Choroid plexus epithelial cell (primary cell): ENCODE measurements at places on chromosomes 5 and 9.

DNA sequence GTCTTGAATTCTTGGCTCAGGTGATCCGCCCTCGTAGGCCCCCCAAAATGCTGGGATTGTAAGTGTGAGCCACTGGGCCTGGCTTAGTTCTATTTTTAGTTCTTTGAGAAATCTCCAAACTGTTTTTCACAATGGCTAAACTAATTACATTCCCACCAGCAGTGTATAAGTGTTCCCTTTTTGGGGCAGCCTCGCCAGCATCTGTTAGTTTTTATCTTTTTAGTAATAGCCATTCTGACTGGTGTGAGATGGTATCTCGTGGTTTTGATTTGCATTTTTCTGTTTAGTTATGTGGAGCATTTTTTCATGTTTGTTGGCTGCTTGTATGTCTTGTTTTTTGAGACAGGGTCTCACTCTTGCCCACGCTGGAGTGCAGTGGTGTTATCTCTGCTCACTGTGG is 28.2 kb downstream of the CNOT6 start:
- no peak for DNase-seq

- no peak for DNase-seq
Measured at GRCh38 chr9:88313364-88314220, 74.7 kb upstream of the SPIN1 start.

DNA sequence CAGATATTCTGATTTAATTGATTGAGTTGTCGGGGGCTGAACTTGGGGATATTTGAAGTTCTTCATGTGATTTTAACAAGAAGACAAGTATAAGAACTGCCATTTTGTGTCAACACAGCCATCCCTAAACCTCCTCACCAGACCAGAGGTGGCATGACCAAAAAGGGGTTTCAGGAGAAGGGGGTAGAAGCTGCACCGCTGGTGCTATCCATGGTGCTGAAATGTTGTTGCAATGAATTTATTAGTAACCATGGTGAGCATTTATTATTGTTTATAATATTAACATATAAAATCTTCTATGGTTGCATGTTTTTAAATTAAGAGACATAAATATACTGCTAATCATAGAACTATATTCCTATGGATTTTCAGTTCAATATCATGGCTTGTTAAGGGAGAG is 72.3 kb downstream of the GNA14 start:
- peak; percentile 38 for DNase-seq

DNA sequence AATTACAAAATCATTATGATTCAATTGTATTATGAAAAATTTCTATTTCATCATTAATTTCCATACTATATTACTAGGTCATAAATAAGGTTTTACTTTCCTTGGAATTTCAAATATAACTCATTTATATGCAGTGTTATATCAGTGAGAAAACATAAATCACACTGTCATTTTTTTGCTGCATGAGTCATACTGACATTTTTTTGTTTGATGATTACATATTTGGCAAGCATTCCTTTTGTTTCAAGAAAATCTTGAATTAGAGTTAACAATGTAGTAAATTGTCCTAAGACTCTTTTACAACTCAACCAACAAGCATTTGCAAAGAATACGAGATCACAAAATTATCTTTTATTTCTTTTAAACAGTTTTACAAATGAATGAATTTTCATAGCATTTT is 298.4 kb upstream of the SEMA6A start:
- peak; percentile 44 for DNase-seq

DNA sequence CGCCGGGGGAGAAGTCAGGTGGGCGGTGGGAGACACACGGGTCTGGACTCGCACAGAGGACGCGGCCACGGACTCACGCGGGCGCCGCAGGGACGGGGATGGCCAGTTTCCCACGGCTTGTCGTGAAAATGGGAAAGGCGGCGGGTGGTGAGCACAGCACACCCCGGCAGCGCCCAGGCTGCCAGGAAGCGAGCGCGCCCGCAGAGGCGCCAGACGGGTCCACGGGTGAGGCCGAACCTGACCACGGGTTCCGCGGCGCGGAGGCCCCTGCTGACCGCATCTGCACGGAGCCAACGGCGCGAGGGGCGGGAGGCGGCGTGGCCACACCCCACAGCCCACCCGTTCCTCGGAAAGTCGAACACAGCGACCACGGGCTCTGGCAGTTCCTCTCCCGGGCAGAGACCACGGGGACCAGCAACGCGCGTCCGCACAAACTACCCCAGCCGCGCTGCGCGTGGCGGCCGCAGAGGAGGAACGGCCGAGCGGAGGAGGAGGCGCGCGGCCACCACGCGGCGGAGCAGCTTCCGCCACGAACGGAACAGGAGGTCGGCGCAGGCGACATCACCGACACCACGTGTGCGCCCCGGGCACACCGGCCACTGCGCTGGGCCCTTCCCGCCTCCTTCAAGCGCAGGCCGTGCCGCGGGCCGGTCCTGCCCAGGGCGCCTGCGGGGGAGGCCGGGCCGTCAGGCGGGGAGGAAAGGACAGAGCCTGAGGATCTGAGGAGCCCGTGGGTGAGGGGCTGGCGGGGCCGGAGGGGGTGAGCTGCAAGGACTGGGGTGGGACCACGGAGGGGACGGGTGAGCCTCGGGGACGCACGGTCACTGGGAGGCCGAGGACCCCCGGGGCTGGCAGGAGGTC is 5.6 kb downstream of the EXD3 start:
- no peak for DNase-seq

- DNase-seq, result no peak
Measured at GRCh38 chr5:175551266-175551665, 72.9 kb downstream of the SFXN1 start.

DNA sequence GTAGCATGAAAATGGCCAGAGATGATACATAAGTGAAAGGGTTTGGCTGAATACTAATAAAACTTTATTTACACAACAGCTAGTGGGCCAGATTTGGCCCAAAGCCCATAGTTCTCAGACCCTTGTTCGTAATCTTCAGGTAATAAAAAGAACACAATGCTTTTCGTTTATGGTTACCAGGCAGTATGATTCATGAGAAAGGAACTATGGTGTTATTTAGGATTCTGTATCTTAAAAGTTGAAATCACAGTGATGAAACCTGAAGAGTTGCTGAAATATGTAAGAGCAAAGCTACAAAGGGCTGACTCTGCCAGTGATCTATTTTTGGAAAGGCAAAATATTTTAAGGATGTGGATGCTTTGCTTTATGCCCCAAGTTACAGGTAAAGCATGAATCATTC is 192.7 kb downstream of the SMC2 start:
- DNase-seq, result peak; percentile 22

- DNase-seq, result peak; percentile 31
Measured at GRCh38 chr5:13866792-13867191, 77.7 kb downstream of the DNAH5 start.

- no peak for DNase-seq
Measured at GRCh38 chr5:123180178-123180577, 91.1 kb downstream of the PRDM6 start.

DNA sequence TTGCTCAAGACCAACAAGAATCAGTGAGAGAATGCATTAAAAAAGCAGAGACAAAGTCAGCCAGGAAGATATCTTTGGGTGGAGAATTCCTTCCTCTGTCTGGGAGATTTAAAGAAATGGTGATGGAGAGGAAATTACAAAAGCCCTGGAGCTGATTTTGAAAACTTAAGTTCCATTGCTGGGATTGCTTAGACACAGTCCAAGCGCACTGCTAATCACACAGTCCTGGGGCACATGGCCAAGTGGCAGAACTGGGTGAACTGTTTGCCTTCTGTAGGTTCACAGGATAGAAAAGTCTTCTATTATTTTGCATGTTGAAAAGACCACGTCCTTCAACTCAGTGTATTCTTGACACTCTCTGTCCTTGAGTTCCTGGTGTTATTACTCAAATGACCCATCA is 284.9 kb upstream of the FBXL7 start:
- no peak for DNase-seq

DNA sequence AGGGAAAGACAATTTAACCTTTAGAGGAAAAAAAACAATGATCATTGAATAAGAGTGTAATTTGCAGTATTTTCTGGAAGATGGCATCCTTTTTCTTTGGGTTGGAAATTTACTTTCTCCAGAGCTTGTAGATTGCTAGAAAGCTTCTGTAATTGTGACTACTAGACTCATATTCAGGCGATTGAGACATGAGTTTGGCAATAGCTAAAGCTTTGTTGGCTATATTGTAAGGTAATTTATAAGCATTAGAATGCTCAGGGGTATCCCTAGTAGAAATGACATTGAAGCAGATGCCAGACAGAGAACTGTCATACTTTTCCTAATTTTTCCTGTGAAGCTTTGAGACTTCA is 115.3 kb downstream of the UNC13B start:
- peak; percentile 39 for DNase-seq

DNA sequence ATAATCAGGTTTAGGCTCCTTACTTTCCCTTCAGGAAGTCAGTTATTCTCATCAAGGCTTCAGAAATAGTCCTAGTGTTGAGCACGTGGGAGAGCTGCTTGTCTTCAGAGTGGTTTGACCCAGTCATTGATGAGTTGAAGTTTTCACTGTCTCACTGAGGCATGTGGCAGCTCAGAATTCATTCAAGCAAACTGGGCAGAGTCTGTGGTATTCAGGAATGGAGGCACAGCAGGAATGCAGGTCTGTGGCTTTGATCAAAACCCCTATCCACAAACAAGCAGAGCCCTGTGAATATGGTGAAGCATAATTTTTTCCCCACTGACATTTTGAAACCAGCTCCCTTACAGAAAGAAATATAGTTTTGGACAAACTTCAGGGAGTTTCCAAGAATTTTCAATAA is 207.3 kb downstream of the CD180 start:
- DNase-seq, result peak; percentile 89

DNA sequence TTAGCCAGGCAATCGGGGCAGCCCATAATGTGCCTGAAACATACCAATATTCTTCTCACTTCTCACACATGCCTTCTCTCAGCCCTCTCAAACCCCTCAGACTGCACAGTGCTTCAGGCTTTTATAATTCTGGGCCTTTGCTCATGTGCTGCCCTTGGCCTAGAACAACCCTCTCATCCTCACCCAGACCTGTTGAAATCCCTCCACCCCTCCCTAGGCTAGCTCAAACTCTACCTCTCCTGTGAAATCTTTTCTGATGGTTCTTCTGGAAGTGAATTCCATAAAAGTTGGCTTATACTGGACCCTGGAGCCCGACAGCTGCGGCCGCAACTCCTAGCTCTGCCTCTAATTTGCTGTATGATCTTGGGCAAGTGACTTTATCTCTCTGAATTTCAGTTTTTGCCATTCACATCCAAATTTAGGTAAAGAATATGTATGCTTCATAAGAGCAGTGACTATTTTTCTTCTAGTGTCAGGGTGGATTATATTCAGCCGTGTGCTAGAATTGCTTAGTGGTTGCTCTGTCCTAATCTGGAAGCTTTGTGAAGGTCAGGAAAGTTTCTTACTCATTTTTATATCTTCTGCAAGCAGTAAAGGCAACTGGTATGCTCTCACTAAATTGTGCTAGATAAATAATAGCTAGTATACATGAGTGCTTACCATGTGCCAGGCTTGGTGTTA is 221.4 kb downstream of the MAPKAP1 start:
- no peak for DNase-seq

DNA sequence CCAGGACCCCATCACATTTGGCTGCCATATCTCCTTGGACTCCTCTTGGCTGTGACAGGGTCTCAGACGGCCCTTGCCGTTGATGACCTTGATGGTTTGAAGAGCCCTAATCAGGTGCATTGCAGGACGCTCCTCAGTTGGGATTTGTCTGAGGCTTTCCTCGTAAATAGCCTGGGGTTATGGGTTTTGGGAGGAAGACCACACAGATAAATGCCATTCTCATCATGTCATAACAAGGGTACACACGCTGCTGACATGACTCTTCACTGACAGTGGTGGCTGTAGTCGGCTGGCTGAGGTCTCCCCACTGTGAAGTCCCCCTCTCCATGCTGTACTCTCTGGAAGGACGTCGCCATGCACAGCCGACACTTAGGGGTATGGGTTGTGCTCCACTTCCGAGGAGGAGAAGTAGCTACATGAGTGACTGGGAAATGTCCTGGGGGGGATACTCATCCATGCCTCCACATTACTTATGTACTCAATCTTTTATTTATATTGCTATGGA is 42.9 kb upstream of the SPTLC1 start:
- no peak for DNase-seq

DNA sequence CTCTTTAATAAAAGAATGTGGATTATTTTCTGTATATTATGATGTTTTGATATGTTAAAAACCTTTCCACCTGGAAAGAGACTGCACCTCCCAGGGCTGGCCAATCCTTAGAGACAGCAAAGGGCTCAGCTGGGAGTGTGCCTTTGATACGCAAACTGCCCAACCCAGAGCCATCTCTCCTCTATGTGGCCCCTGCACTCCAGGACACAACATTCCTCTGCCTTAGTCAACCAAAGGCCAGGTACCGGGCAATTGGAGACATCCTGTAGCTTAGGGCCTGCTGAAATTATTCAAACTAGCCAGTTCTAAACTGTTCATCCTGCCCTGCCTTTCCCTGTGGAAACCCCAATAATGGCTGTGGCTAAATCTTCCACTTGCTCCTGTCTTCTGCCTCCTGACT is 5.0 kb upstream of the HSPB3 start:
- no peak for DNase-seq

DNA sequence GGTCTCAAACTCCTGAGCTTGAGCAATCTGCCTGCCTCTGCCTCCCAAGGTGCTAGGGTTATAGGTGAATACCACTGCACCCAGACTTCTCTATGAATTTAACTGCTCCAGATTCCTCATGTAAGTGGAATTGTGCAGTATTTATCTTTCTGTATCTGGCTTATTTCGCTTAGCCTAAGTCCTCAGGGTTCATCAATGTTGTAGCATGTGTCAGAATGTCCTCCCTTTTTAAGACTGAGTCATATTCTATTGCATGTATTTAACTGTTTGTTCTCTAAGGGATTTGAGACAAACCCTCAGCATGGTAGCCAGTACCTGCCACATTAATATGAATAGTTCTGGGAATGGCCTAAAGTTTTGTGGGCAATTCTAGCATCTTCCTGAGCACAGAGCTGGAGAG is 53.9 kb upstream of the TUT7 start:
- DNase-seq, result peak; percentile 36

- DNase-seq, result no peak
Measured at GRCh38 chr5:96671441-96671840, 9.3 kb downstream of the CAST start.

DNA sequence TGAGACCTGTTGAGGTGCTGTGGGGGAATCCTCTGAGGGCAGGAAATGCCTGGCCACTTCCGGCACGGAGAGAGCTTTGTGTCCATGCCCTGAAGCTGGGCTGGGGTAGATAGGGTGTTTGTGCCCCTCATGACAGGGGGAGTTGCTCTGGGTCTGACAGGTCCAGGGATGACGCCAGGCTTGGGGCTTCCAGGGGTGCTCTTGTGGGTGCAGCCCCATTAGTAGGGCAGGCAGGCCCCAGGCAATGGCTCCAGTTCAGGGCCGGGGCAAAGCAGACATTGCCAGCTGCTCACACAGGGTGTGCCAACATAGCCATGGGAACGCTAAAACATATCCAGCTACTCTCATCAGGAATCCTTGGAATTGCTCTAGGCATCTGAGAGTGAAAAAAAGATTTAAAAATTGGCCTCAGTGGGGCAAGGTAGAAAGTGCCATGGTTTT is 21.1 kb downstream of the PITX1 start:
- no peak for DNase-seq

GRCh38 chr5:85388770-85389169 is 1004.1 kb upstream of the EDIL3 start:
- no peak for DNase-seq
